ENCODE measurements at places on chromosomes 1 and 21.

- no peak for DNase-seq
These were observed 180.2 kb downstream of the NR5A2 start for GRCh38 chr1:200207711-200208126.

DNA sequence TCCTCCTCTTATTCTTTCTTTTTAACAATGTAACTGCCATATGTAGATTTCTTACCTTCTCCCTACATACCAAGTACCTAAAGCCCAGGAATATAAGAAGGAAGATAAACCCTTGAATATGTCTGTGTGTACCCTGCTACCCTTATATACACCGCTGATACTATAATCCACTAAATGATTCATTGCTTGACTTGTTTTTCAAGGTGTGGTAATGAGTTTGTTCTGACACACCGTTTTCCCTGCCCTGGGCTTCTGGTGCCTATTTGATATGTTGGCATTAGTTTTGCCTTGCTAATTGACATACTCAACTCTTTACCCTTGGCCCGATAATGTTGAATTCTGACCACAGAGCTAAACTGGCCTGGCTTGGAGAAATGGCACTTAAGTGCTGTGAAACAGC lies 64.3 kb downstream of the IL23R start:
- DNase-seq, result no peak

- DNase-seq, result no peak
These were observed 409.8 kb downstream of the MATN1 start for GRCh38 chr1:30313584-30313983.

DNA sequence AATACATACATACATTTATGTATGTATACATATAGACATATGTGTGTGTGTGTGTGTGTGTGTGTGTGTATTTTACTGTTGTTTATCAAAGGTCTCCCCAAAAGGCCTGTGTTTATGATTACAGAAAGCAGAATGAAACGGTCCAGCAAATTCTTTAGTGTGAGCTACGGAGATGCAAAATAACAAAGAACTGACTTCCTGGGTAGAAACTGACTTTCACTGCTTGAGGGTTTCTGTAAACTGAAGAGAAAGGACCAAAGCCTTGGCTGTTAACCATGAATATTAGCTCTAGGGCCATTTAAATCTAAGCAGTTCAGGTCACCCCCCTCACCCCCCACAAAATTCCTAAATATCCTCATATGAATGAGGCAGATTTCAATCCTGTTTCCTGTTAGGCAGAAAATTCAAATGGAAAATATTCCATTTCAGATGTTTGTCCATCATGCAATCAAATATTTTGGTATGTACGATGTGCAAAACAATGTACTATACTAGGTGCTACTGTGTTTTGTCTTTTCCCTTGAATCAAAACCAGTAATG lies 213.2 kb downstream of the TGFB2 start:
- DNase-seq, result no peak

GRCh38 chr1:10724511-10724910 lies 71.9 kb downstream of the CASZ1 start:
- DNase-seq, result no peak

DNA sequence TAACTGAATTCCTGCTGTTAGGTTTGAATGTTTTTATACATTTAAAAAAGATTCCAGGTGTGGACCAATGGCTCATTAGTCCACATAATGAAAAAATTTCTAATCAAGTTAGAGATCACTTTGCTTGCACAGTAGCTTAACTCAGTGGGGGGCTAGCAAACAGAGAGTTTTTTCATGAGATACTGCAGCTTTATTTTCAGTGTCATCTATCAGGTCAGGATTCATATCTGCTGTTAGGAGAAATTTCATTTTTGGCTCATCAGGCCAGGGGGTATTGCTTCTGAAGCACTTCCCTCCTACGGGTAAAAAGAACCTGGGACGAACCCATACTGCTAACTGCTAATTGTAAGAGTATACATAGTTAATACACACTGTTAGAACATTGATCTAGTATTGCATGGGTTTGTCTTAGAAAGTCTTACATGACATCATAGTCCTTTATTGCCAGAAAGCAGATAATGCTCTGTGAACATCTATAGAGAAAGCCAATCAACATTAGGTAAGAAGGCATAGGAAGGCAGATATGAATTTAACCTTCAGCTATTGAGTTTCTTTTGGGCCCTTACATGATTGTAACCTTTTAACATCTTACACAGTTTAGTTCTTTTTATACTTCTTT lies 38.0 kb downstream of the ADGRL2 start:
- DNase-seq, result no peak

- DNase-seq, result no peak
These were observed 108.7 kb upstream of the IGSF21 start for GRCh38 chr1:17998889-17999288.

- DNase-seq, result no peak
These were observed 58.4 kb upstream of the CXADR start for GRCh38 chr21:17454315-17455027.

DNA sequence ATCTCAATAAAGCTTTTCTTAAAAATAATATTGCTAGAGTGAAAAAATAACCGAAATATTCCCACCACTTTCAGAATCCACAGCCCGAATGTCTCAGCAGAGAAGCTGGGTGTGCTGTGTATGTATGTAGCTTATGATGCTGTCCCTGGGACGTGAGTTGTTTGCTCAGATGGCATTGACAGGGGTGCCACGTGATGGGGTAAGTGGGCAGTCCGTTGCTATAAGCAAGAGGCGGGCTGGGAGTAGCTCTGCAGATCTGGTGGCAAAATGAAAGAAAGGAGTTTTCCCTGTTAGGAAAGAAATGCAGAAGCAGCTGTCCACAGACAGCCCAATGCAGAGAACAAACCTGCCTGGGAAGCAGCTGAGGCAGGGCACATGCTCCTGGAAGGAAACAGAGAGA lies 3.8 kb upstream of the FAM20B start:
- no peak for DNase-seq

GRCh38 chr1:239735111-239735510 lies 348.7 kb downstream of the CHRM3 start:
- DNase-seq, result no peak

DNA sequence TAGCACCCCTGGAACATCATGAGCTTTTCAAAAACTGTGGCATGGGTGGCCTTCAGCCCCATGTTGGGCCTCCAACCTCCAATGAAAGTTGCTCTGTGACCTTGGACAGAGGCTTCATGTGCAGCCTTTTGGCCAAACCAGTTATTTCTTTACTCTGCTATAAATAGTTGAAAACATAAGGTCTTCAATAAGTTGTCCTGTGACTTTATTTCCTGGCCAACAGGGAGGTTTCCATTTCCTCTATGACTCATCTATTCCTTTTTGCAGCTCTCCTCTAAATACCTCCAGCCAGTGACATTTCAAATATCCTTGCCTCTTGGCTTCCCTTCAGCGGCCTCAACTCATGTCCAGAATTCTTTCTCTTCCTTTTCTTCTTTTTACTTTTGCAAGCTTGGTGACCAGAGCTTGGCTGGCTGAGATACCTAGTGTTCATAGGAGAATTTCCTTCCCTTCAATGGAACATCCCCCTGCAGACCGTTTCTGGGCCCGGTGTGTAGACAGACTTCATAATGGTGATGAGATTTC lies 22.7 kb upstream of the TRIM67 start:
- DNase-seq, result no peak

DNA sequence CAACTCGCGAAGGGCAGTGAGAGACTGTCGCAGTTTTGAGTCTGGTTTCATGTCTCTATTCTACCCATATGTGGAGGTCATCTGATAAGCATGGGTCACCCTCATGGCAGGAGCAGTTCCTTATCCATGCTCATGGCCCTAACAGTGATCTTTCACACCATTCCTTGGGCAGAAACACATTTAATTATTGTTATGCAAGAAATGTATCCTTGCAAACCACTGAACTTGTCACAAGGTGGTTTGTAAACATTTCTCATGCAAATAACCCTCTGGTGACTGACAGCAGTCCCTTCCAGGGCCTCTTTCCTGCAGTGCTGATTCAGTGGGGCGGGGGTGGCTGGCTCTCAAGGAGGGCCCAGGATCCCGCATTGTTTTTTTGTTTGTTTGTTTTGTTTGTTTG lies 421.4 kb upstream of the RUNX1 start:
- no peak for DNase-seq

GRCh38 chr1:237032029-237032428 lies 10.0 kb upstream of the RYR2 start:
- DNase-seq, result no peak

GRCh38 chr1:174953285-174954072 lies 46.3 kb upstream of the CACYBP start:
- DNase-seq, result no peak

GRCh38 chr1:205454903-205455335 lies 926 bp downstream of the BLACAT1 start:
- no peak for DNase-seq

DNA sequence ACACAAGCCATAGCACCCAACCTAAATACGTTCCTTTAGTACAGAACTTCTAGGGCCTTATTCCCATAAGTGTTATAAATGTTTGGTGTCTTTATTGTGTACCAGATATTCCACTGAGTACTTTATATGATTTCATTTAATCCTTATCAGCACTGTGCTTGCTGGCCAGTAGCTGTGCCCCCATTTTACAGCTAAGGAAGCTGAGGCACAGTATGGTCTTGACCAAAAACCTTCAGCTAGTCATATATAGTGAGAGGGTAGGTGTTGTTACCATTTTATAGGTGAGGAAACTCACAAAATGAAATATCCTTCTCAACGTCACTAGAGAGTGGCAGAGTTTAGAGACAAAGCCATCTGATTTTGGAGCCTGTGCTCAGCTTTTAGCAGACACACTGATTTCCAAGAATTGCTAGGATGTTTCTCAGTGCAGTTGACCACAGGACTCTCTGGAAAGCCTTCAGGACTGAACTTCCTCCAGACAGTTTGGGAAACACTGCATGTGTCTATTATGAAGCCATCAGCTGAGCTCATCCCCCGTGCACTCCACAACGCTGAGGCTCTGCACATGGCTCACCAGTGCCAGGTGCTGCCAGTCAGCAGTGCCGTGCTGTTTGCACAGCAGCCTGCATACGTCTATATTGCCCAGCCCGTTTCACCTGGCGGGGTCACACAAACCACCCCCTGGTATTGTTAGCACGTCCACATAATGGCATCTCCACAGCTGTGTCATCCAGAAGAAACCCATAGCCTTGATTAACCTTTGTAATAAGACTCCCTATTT lies 15.4 kb downstream of the NPPA start:
- DNase-seq, result no peak

DNA sequence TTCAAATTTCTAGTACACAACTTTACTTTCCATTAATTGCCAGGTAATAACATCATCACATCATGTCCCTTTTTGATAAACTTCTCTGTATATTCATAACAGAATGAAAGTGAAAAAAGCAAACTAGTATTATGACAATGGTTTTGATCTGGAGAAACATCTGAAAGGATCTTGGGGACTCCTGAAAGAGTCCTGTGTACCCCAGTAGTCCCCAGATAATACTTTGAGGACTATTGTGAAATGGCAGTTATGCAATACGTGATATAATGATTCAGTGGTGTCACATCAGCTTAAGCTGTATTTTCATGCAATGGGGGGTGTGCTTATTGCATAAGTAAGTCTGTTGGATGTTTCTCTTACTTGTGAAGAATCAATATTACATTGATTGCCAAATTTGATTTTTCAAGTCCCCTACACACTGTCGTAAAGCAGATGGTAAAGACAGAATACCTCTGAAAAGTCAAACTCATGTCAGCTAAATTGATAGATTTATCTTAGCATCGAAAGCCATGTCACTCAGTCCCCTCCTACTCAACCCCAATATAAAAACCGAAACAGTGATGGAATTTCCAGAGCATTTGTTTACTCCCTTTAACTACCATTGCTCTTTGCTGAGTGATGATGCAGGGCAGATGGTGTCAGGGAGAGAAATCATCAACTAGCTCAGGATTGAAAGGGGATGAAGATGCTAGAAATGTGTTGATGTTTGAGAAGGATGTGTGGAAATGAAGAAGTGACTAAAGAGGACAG lies 146.7 kb upstream of the C1orf105 start:
- no peak for DNase-seq

- DNase-seq, result no peak
These were observed 40.7 kb upstream of the USP24 start for GRCh38 chr1:55255901-55256300.

All from stimulated activated CD8-positive, alpha-beta memory T cell treated with anti-CD3 and anti-CD28 coated beads, Interleukin-4, amount 100 ng/mL, for 1 hour (primary cell).